Fibroblast of lung (primary cell): ENCODE measurements at places on chromosomes 2 and 18.

DNA sequence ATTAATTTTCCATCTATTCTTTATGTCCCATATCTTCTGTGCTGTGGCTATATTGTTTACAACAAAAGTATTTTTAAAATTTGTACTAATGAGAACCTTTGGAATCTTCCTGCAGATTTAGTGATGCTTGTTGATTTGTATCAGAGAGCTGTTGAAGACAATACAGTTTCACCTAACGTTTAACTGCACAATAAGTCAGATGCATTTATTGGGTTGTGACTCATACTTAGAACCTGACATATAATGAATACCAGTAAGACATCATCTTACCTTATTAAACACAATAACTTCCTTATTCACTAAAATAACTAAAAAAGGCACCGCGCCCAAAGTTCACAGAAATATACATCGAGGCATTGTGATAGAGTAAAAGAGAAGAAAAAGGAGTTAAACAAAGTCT is 43.8 kb upstream of the IL1R1 start:
- no peaks in the 10 kb centered on the region for H3K36me3 ChIP-seq
- DNase-seq, result no peak
- H3K4me3 ChIP-seq, result no peak overlapping the region
- H3K27ac ChIP-seq, result no peak overlapping the region
- peaks cover 5% of the 10 kb centered on the region for H3K4me1 ChIP-seq

DNA sequence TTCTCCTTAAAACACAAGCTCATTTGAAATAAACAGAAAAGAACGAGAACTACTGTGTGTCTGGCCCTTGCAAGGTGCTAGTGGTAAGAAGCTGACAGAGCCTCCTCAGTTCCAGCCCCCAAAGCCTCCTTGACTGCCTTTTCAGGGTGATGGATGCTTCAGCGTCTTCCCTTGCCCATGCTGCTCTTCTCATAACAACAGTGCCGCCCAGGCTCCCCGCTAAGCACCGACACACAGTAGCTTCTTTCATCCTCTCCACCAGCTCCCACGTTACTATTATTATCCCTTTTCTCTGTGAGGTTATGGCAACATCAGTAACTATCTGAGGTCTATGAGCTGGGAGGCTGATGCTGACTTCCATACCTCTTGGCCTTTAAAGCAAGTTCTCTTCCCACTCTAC is 418.6 kb downstream of the TSN start:
- no peaks in the 10 kb centered on the region for H3K4me1 ChIP-seq
- no peaks in the 10 kb centered on the region for H3K27me3 ChIP-seq
- H3K4me3 ChIP-seq, result no peak overlapping the region
- no peak overlapping the region for H3K27ac ChIP-seq
- no peaks in the 10 kb centered on the region for H3K36me3 ChIP-seq

- no peak overlapping the region for H3K4me3 ChIP-seq
- no peaks in the 10 kb centered on the region for H3K27me3 ChIP-seq
- H3K27ac ChIP-seq, result no peak overlapping the region
- H3K4me1 ChIP-seq, result peaks cover 15% of the 10 kb centered on the region
- no peaks in the 10 kb centered on the region for H3K36me3 ChIP-seq
Measured at GRCh38 chr2:102025016-102025501, 33.3 kb downstream of the IL1R2 start.

DNA sequence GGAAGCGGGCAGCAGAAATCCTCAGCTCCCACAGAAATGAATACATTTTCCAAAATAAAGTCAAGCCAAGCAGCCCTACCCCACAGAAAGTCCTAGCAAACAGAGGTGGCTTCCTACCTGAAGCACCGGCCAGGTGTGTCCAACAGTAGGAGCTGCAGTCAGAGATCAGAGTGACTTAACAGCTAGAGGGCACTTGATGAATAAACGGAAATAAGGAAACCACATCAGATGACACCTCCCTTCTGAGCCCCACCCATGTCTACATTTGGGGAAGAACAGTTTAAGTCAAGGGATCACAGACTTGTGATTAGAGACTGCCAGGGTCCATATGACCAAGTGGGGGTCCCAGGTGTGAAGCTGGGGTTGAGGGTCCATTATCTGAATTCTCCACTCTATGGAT is at the start of gene CXCR1:
TSS of gene CXCR1 (minus strand) at position 172 of the 400 bp plus-strand sequence. CDS start 1,751 bp downstream, outside the sequence.
- DNase-seq, result no peak
- no peak within 1 kb of the TSS for H3K27ac ChIP-seq
- H3K27me3 ChIP-seq, result peaks cover 18% of the 10 kb centered on the region
- H3K4me1 ChIP-seq, result no peaks in the 10 kb centered on the region

DNA sequence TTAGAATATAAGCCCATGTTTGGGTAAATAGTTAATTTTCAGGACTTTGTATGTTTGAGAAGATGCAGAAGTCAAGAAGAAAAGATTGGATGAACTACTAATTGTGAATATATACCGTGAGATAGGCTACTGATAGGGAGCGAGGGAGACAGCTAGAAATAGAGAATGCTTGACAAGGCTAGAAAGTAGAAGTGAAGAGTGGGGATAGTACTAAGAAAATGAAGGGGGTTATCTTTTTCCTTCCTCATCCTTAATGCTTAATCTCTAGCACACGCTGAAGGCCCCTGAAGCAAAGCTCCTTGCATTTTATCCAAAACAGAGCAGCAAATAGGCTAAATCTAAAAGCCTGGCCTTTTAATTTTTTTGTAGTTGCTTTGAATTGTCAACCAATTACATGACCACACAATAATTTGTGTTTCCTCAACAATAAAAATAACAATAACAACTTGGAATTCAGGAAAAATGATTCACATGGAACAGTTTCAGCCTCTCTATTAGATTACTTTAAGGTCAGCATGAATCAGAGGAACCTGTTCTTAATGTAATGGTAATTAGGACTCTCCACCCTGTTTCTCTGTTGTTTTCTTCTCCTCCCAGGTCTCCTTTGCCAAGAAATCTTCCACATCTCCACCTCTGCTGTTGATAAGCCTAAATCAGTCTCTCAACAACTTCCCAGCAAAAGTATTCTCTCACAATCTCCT is 1071.3 kb upstream of the ZEB2 start:
- H3K4me1 ChIP-seq, result peaks cover 3% of the 10 kb centered on the region
- H3K27me3 ChIP-seq, result no peaks in the 10 kb centered on the region
- H3K36me3 ChIP-seq, result no peaks in the 10 kb centered on the region

GRCh38 chr2:240988146-240988545 is 10.3 kb upstream of the SNED1 start:
- H3K27ac ChIP-seq, result no peak overlapping the region
- H3K4me3 ChIP-seq, result no peak overlapping the region
- no peaks in the 10 kb centered on the region for H3K27me3 ChIP-seq
- H3K36me3 ChIP-seq, result no peaks in the 10 kb centered on the region
- DNase-seq, result peak; percentile 19

- H3K4me1 ChIP-seq, result peaks cover 3% of the 10 kb centered on the region
- H3K27me3 ChIP-seq, result no peaks in the 10 kb centered on the region
- no peak overlapping the region for H3K4me3 ChIP-seq
- no peak overlapping the region for H3K27ac ChIP-seq
- no peaks in the 10 kb centered on the region for H3K36me3 ChIP-seq
Measured at GRCh38 chr2:24456599-24457556, 34.2 kb upstream of the NCOA1 start.

GRCh38 chr2:158463496-158464095 is 6.8 kb downstream of the PKP4 start:
- no peak overlapping the region for H3K4me3 ChIP-seq
- peaks cover 6% of the 10 kb centered on the region for H3K4me1 ChIP-seq
- H3K36me3 ChIP-seq, result no peaks in the 10 kb centered on the region
- H3K27me3 ChIP-seq, result no peaks in the 10 kb centered on the region

DNA sequence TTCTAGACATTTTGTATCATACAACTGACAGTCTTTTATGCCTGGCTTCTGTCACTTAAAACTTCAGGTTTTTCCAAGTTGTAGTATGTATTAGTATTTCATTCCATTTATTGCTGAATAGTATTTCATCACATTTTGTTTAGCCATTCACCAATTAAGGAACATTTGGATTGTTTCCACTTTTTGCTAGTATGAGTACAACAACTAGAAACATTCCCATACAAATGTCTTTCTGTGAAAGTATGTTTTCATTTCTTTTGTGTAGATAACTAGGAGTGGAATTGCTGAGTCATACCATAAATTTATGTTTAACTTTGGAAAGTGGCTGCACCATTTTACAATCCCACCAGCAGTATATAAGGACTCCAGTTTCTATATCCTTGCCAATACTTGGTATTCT is 135.9 kb downstream of the ATAD2B start:
- no peak overlapping the region for H3K4me3 ChIP-seq
- H3K4me1 ChIP-seq, result peaks cover 8% of the 10 kb centered on the region
- no peaks in the 10 kb centered on the region for H3K27me3 ChIP-seq
- H3K36me3 ChIP-seq, result no peaks in the 10 kb centered on the region

GRCh38 chr2:240457223-240458043 is 22.0 kb downstream of the GPC1 start:
- no peak overlapping the region for H3K27ac ChIP-seq
- H3K4me1 ChIP-seq, result no peaks in the 10 kb centered on the region
- peaks cover 10% of the 10 kb centered on the region for H3K36me3 ChIP-seq
- DNase-seq, result no peak
- H3K4me3 ChIP-seq, result no peak overlapping the region
- H3K27me3 ChIP-seq, result no peaks in the 10 kb centered on the region

GRCh38 chr2:190882856-190883582 is 2.4 kb downstream of the GLS start:
- H3K27ac ChIP-seq, result peak overlapping the region; percentile 93
- DNase-seq, result no peak
- peak overlapping the region; percentile 58 for H3K4me3 ChIP-seq
- peaks cover 5% of the 10 kb centered on the region for H3K4me1 ChIP-seq
- H3K27me3 ChIP-seq, result no peaks in the 10 kb centered on the region

DNA sequence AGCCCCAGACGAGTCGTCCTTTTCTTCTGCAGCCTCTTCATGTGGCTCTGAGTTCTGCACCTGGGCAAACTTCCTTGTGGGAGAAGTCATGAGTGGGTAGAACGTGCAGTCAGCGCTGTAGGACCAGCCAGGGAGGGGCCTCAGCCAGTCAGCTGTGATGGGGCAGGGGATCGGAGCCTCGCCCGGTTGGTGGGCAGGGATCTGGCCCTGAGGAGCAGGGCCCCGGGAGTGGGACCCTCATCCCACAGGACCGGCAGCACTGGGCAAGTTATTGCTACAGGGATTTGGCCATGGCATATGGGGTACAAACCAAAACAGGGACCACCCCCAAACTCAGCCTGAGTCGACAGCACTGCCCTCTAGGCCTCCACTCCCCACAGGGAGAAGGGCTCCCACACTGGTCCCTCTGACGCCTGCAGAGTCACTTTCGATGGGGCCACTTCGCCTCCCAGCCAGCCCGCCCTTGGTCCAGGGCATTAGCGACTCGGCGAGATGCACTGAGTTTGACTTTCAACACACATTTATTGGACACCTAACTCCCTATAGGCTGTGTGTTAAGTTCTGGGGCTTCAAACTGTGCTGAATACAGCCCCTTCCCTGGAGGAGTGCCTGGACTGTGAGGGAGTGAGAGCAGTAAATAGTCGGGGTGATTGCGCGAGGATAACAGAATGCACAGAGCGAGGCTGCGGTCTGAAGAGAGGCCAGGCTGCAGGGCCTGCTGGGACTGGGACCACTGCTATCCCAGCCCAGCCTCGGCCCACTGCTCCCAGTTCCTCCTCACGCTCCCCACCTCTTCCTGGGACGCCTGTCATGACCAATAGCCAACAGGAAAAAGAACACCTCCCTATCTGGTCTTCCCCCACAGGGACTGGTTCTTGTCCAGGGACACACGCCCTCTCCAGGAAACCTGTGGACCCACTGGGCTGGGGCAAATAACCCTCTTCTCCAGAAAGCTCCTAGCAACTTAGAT is 55.9 kb downstream of the SDC1 start:
- peaks cover 17% of the 10 kb centered on the region for H3K4me1 ChIP-seq
- H3K27me3 ChIP-seq, result no peaks in the 10 kb centered on the region
- no peak overlapping the region for H3K27ac ChIP-seq
- no peaks in the 10 kb centered on the region for H3K36me3 ChIP-seq
- no peak overlapping the region for H3K4me3 ChIP-seq
